ENCODE measurements at places on chromosomes 7 and 10.
A peak's percentile ranks its signal among the peaks of the same experiment; 100 is the strongest.

- DNase-seq = peak; percentile 98
Measured at GRCh38 chr7:100611983-100612729, at the start of gene MOSPD3. Gene MOSPD3, plus strand, starts transcription at chr7:100612540. Its CDS starts 252 bp downstream, at chr7:100612792.

DNA sequence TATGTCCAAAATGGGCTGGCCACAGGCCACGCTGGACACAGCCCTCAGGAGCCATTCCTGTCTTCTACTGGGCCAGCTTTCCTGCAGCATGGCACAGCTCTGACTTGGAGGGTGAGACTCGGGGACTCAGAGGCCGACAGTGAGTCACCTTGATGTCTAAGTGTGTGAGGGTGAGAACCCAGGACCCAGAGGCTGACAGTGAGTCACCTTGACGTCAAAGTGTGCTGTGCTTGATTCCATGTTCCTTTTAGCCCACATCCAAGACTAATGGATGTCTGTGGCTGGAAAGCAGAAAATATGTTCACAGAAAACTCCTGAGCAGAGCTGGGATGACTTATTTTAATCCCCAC lies 6.0 kb upstream of the FAM170B start:
- DNase-seq = no peak

GRCh38 chr10:103021900-103022293 lies 103.8 kb downstream of the CNNM2 start:
- peak; percentile 9 for DNase-seq

DNA sequence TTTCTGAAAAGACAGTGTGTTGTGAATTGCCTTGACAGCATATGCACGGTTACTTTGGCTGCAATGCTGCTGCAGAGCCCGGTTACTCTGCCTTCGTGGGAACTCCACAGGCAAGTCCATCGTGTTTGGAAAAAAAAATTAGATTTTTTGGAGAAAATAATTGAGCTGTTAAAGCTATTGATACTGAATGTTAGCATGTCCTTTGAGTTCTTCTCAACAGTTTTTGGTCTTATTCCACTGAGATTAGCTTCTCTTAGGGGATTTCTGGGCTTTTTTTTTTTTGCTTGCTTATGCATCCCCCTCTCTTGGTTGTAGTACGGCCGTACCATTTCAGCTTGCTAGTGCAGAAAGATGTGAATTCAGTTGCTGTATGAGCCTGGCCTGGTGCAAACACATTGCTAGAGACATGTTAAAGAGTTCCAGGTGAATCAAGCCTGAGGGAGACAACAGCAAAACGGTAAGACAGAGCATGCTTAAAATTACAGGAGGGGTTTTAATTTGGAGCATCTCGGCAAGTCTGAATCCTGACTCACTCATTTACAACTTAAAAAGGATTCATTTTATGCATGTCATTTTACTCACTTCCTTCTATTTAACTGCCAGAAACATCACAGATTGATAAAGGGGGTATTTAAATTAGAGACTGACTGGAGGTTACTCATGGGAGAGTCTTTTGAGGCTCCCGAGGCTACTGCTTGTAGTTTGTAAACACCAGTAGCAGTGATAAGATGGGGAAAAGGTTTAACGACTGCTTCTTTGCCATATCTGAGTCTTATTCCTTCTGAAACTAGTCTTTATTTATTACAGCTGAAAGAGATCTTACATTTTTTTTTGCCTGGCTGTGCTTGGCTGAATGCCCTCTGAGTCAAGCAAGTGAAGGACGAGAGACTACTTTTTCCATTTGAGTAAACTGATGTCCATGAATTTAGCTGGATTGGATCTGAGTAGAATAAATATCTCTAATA lies 113.7 kb downstream of the CDK14 start:
- DNase-seq = no peak

GRCh38 chr10:110170142-110170971 lies 37.0 kb upstream of the MXI1 start:
- no peak for DNase-seq

DNA sequence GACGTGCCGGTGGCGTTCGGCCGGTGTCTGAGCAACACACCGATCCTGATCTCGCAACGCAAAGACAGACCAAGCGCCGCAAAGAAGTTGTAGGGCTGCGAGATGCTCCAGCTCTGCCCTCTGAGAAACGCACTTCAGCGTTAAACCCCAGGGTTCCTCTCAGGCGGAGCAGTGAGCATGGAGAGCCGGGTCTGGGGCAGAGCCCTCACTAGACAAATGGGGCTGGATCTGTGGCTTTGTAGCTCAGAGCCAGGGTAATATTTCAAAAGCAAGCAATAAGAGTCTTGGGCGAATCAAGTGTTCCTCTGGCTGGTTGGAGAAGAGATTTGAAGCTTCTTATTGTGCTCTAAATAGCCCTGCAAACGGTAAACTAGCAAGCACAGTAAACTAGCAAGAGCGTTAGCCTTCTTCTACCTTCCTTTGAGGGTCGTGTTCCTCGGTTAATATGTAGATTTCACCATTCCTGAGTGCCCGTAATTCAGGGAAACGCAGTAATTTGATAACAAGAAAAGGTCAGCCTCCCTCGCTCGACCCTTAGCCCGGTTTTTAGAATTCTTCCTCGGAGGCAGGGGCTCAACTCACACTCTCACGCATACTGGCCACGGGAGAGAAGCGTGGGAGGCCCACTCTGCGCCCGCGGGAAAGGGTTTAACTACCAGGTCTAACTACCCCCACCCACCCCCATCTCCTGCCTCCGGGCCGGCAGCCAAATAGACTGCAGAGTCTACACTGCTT lies 6.7 kb downstream of the SKAP2 start:
- DNase-seq = peak; percentile 48

DNA sequence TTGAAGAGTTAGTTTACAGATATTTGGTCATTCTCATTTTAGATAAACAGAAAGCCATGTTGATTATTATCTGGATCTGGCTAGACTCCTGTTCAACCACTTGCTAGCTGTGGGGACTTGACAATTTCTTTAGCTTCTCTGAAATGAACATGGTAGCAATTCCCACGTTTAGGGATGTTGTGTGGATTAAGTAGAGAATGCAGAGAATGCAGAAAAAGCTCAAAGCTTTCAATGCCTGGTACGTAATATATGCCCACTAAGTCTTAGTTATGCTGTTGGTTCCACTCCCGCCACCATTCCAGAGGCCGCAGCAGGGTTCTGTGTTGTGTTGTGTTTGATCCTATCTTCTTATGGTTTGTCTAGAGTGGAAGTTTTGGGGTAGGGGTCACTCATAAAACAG lies 39.2 kb upstream of the RPA3 start:
- no peak for DNase-seq

- DNase-seq = no peak
Measured at GRCh38 chr10:110861930-110862649, 9.6 kb upstream of the PDCD4 start.

- DNase-seq = no peak
Measured at GRCh38 chr7:28140979-28141378, 39.6 kb downstream of the JAZF1 start.

GRCh38 chr7:50356945-50357268 lies 52.4 kb downstream of the IKZF1 start:
- DNase-seq = no peak

GRCh38 chr7:63925262-63925625 lies 73.4 kb upstream of the ZNF722 start:
- no peak for DNase-seq

DNA sequence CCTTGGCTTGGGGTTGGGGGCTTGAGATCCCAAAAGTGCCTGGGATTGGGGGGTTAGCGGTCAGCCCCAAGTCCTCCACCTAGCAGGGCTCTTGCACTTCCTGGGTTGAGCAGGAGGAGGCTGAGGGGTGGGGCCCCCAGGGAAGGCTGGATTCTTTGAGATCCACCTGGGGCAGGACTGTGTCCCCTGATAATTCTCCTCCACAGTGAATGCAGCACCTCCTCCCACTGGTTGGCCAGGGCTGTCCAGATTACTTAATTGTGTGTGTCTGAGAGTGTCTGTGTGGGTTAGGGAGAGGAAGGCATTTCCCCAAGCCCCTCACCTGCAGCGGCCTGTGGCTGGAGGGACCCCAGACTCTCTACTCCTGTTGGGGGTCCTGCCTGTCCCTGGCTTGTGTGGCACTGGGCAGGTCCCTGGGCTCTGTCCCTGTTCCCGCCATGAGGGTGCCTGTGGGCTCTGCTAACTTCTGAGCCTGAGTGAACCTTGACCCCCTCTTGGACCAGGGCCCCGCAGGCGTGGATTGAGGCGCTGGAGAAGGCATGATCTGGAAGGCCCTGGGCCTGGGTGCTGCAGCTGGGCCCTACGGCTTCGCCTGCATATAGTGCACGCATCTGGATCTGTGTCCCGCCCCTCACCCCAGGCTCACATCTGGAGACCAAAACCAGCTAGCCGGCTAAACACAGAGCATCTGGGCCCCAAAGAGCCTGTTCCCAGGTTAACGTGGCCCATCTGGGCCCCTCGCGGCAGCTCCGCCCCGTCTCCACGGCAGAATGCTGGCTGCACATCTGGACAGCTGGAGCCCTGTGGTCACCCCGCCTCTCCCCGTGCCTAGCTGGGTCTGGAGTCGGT lies 10.4 kb downstream of the TMEM270 start:
- DNase-seq = no peak

DNA sequence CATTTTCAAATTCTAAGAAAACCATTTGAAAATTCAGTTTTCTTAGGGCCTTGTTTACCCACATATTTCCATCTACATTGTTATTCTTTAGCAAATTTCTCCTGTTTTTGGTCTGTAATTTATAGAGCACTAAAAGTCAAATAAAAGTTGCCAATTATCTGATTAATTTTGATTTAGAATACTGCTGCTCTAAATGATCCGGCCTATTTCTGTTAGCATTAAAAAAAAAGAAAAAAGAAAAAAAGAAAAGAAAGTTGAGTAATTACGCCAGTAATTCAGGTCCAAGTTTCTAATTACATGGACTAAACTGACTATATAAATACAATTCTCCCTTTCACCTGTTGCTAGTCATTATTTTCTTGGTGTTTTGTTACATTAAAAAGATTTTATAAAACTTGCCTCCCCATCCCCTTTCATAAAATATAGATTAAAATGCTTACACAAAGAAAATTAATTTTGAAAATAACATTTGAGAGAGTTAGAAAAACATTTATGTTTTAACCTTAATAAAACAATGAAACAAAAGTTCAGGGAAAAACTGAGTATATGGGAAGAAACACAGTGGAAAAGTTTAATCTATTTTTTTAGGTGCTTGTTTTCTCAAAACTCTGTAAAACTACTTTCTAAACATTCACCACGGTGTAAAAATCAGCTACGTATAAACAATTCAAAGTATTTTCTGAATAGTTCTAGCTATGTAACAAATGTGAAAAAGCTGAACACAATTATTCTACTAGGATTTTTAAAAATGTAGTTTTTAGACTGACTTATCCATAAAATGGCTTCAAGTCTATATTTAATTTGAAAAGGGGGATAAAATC lies 6.8 kb upstream of the COMMD3 start:
- no peak for DNase-seq

DNA sequence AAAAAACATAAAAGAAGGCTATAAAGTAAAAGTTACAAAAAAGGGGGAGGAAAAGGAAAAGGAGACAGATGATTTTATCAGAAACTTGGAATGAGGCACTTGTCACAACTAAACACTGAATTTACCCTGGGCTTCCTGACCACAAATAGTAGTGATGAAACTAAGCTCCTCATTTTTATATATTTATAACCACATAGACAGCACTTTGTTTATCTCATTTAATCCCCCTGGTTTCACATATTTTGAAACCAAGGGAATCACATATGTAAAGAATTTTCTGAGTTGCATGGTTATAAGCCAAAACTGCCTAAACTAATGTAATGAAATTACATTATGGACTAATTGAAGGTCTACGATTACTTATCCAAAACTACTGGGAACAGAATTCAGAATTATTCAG lies 39.6 kb upstream of the MET start:
- no peak for DNase-seq

DNA sequence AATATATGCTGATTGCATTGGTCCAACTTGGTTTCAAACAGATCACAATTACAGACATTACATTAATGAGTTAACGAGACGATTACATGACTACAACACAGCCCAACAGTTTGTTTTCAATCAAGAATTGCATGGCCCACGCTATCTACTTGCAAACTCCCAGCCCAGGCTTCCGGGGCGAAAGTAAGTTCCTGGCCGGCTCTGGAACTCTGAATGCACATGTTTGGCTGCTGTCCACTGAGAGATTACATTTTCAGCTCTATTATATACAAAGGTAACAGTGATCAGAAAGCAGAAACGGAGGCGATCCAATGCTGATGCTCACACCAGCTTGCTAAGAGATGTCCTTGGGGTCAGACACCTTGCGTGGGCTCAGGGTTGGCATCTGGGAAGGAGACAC lies 206.3 kb downstream of the FANK1 start:
- no peak for DNase-seq

GRCh38 chr7:135862586-135863340 lies 114.2 kb upstream of the FAM180A start:
- DNase-seq = no peak

GRCh38 chr7:144827621-144828020 lies 8.2 kb downstream of the TPK1 start:
- DNase-seq = peak; percentile 87

DNA sequence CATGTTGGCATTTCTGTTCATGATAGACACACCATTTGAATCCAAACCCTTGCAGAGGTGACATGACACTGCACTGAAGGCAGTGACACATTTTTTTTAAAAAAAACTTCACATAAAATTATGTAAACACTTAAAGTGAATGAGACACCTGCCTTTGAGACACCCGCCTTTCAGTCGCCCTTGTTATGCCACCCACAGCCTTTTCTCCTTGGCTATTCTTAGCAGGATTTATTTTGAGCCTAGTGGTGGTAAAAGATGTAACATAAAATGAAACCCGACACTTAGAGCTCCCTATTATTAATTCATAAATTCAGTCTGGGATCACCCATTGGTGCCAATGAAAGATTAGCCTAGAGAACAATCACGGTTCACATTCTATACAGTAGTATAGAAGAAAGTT lies 161.3 kb downstream of the DYNC1I1 start:
- DNase-seq = no peak

DNA sequence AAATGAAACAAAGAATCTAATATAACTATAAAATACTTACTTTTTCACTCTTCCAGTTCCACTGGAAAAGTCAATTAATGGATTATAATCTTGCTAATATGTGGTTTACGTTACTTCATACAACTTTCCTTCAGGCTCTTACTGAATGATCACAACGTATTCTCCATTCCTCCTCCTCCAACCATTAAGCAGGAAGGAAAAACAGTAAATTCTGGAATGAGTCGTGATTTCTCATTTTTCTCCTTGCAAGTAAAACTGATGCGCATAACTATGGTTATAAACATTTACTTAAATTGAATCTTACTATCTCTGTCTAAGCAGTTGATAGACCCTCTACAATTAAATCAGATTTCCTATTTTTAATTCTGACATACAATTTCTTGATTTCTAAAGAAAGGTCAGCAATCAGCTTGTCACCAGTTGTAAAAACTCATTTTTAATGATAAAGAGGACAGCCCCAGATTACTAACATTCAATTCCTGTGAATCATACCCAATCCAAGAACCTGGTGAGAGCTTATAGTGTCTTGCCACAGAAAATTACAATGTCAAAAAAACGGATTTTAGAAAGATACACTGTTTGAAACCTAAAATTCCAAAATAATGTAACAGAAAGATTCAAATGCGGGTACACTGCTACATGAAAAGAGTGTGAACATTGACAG lies 64.3 kb downstream of the EZH2 start:
- DNase-seq = peak; percentile 43

- DNase-seq = peak; percentile 62
Measured at GRCh38 chr7:120053390-120053961, 219.5 kb upstream of the KCND2 start.

GRCh38 chr10:124099604-124100003 lies 6.2 kb upstream of the CHST15 start:
- no peak for DNase-seq

- no peak for DNase-seq
Measured at GRCh38 chr10:97765201-97765600, 6.6 kb downstream of the SFRP5 start.
